ENCODE measurements at places on chromosomes 2 and 18.

GRCh38 chr2:231062776-231063175 lies 6.1 kb downstream of the PSMD1 start:
- no peak for DNase-seq

GRCh38 chr2:37039580-37039979 lies 44.6 kb downstream of the HEATR5B start:
- DNase-seq: no peak

DNA sequence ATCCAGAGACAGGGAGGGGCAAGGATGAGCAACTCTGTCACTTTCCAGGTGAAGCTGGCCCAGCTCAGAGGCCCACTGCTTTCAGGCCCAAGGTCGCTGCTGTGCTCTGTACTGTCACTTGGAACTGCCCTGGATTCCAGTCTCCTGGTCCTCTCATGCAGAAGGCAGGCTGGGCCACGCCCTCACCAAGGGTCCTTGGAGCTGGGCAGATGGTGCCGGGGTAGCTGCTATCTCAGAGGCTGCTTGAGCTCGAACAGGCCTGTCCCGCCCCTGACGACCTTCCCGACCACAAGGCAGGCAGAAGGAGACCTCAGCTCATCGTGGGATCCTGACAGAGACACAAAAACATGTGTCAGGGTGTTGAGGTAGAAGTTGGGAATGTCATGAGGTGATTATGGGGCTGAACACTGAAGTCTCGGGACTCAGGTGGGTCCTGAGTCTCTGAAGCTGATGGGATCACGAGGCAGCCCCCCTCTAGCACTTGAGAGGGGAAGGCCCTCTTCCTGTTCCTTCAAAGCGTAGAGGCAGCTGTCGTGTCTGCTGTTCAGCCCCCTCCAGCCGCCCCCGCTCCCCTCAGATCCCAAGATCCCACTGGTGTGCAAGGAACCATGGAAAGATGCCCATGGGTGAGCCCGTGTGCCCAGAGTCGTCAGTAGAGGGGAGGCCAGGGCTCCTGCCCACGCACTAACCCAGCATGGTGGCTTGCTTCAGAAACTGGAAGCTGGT lies 78.3 kb downstream of the POLR1A start:
- no peak for DNase-seq

DNA sequence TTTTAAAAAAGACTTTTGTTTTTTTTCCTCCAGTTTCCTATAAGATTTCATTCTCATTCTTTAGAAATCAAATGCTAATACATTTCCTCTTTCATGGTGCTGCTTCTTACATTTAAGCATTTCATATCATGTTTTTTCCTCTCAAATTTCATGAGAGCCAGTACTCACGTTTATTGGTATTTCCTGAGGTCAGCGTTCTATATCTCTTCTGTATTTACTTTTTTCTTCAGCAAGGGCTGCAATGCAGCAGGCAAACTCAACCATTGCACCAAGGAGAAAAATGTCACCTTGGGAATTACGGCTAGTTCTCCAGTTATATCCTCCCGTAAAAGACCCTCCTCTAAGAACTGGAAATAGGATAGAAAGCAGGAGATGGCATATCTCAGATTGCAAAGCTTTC lies 32.4 kb downstream of the UPP2 start:
- DNase-seq: no peak

GRCh38 chr2:8502316-8502715 lies 179.5 kb upstream of the ID2 start:
- no peak for DNase-seq

DNA sequence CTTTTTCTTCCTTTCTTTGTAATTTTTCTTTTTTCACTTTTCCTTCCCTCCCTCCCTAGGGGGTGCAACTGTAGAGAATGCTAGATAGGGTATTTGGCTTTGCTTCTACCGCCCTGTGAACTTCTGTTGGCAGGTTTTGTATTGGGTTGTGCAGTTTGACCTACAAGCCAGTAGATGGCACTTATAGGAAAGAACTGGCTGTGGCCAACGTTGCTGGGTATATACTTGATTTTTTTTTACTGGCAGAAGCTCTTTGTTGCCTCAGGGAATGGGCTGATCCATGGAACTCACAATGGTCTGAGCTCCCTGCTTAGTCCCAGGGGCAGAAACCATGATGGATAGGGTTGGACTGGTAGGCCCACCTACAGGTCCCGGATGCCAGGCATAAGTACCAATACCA lies 1019.5 kb upstream of the LRRTM1 start:
- DNase-seq: no peak

Measured in neural crest cell (in vitro differentiated cells).